ENCODE measurements at places on chromosomes 11 and 22.

GRCh38 chr11:107567739-107568335, 2.3 kb upstream of the ALKBH8 start:
- no peak for DNase-seq

DNA sequence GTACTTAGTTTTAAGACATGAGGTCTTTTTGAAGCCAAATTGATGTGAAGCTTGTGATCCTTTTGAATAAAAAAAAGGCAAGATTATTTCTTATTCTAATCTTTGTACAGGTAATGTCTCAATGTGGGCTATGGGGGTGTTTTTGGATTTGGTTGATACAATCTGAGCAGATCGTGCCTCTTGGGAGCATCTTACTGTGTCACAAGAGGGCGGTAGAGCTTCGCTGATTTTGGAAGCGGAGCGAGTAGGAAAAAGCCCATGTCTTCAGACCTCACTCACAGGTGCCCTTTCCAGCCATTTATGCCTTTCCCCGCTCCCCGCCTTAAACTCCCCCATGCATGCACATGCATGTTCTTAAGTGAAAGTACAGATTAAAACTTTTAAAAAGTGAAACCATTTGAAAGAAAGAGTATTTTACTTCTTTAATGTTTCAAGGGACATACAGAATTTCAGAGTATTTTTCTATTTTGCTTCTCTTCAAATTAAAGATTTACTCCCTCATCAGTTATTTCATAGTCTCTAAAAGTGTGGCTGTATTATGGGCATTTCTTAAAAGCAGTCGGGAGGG, 18.8 kb downstream of the DDX25 start:
- no peak for DNase-seq

GRCh38 chr11:20443596-20443995, 56.1 kb downstream of the PRMT3 start:
- DNase-seq: no peak

- DNase-seq: no peak
Measured at GRCh38 chr11:119936426-119936825, 201.5 kb downstream of the TRIM29 start.

- DNase-seq: no peak
Measured at GRCh38 chr11:65861165-65861505, 902 bp downstream of the MUS81 start.

- DNase-seq: no peak
Measured at GRCh38 chr22:17501679-17502285, 61.5 kb upstream of the SLC25A18 start.

- DNase-seq: no peak
Measured at GRCh38 chr11:26579683-26580082, 7.6 kb upstream of the MUC15 start.

DNA sequence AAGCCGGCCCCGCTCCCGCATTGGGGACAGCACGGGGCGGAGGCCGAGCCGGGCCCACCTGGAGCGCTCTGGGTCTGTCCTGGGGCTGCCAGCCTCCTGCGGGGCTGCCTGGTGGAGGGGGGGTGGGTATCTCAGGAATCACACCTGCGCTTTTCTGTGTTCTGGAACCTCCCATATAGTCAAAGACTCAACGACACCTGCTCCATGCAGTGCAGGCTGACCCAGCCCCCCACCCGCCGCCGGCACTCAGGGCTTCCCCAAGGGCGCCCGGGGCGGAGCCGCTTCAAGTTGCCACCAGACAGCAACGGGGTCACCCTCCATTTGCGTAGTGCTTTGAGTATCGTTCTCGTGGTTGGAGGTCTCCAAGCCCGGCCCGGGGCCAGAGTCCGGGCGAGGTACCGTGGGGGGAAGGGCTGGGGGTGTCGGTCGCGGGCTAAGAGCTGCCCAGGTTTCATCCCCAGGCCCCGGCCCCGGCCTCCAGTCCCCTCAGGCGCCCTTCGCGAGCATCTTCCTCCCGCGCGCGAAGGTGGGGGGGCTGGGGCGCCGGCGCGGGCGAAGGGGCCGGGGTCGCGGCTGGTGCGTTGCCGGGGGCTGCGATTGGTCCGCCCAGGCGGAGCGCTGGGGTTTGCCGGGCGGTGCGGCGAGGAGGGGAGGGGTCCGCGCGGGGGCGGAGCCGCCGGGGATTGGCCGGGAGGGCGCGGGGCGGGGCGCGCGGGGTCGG, 6.6 kb downstream of the TSPAN4 start:
- DNase-seq: no peak

GRCh38 chr11:13311570-13311969, 34.0 kb downstream of the BMAL1 start:
- no peak for DNase-seq

DNA sequence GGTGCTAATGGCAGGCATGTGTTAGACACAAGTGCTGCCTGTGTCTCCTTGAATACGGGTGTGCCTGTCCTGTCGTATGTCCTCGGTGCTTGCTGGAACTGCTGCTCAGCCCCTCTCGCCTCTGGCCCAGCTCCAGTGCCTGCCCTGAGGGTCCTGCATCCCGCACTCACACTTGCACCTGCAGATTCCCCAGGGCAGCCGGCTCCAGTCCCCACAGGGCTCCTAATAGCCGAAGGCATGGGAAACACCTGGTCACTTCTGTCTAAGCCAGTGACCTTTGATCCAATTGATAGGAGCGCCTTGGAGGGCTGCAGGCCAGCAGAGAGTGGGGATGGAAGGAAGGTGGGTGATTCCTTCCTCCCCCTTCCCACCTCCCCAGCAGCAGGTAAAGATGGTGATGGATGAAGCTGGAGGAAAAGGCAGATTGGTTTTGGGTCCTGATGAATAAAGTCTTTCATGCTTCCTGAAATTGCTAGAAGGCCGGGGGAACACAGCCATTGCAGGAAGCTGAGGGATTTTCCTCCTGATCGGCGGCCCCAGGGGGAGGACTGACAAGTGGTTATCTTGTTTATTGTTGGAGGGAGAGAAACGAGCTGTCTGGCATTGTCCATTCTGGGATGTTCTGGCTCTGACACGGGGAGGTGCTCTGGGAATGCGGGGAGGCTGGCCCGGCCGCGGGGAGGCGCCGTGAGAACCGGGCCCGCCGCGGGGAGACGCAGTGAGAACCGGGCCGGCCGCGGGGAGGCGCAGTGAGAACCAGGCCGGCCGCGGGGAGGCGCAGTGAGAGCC, 110.9 kb upstream of the B3GAT1 start:
- DNase-seq: no peak

DNA sequence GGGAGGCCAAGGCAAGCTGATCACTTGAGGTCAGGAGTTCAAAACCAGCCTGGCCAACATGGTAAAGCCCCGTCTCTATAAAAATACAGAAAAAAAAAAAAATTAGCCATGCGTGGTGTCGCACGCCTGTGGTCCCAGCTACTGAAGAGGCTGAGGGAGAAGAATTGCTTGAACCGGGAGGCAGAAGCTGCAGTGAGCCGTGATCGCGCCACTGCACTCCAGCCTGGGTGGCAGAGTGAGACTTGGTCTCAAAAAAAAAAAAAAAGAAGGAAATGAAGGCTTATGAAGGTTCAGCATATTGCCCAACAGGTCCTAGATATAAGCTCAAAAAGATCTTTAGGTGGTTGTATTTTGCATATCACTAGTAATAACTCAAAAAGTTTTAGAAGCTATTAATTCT, 10.2 kb downstream of the ATL3 start:
- DNase-seq: no peak

GRCh38 chr22:23533328-23533762, 46.7 kb downstream of the IGLL1 start:
- no peak for DNase-seq

DNA sequence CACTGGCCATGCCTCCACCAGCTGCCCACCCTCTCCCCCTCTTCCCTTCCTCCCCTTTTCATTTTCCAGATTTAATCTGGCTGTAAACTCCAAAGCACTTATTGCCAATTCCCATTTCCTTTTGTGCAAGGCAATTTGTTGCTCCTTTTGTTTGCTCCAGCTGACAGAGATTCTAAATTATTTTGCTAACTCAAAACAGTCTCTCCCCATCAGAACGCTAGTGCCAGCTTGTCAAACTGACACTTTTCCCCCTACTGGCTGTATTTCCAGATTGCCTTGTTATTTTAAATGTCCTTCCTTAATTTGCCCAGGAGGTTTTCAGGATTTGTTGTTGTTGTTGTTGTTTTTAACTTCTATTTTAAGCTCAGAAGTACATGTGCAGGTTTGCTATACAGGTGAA, 57.0 kb upstream of the PAK1 start:
- DNase-seq: no peak

DNA sequence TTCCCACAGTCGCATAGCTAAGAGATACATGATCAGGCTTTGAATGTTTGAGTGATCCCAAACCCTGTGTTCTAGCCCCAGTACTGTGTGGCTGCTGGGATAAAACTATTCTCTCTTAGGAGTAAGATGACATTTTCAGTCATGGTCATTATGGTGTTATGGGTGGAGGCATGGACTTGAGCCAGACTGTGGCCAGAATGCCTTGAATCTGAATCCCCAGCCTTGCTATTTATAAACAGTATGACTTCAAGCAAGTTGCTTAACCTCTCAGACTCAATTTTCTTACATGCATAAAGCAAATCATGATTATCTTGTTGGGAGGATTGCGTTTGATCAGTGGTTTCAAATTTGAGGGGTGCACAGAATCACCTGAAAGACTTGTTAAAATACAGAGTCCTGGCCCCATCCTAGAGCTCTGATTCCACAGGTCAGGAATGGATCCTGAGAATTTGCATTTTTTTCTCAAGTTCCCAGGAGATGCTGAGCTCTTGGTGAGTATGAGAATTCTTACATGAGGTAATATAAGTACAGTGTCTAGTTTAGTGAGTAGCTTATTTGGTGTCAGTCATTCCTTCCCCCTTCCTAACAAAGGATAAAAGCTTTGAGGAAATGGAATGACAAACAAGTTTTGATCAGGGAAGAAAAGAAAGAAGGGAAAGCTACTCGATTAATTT, 571.7 kb downstream of the METTL15 start:
- no peak for DNase-seq

DNA sequence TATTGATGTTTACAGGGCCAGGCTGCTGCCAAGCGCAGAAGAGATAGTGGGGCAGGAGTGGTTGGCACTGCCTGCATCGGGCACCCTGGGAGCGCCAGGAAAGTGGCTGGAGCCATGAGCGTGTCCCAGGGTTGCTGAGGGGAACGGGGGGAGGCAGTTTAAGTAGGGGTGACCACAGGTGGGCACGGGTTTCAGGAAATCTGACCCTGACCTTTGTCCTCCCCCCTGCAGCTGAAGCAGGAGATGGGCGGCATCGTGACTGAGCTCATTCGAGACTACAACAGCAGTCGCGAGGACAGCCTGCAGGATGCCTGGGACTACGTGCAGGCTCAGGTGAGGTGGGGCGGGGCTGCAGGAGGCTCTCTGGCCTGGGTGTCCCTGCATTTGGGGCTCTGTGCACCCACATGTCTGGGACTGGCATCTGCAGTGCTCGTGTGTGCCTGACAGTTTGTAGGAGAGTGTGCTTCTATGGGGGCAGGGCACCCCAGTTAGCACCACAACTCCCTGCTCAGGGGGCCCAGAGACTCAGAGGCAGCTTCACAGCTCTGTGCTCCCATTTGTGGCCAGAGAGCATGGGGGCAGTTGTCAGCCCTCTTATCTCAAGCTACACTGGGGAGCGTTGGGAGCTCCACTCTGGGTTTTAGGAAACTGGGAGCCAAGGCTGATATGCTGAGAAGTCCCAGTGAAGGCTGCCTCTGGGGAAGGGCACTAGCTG, 49.7 kb downstream of the CD82 start:
- no peak for DNase-seq

DNA sequence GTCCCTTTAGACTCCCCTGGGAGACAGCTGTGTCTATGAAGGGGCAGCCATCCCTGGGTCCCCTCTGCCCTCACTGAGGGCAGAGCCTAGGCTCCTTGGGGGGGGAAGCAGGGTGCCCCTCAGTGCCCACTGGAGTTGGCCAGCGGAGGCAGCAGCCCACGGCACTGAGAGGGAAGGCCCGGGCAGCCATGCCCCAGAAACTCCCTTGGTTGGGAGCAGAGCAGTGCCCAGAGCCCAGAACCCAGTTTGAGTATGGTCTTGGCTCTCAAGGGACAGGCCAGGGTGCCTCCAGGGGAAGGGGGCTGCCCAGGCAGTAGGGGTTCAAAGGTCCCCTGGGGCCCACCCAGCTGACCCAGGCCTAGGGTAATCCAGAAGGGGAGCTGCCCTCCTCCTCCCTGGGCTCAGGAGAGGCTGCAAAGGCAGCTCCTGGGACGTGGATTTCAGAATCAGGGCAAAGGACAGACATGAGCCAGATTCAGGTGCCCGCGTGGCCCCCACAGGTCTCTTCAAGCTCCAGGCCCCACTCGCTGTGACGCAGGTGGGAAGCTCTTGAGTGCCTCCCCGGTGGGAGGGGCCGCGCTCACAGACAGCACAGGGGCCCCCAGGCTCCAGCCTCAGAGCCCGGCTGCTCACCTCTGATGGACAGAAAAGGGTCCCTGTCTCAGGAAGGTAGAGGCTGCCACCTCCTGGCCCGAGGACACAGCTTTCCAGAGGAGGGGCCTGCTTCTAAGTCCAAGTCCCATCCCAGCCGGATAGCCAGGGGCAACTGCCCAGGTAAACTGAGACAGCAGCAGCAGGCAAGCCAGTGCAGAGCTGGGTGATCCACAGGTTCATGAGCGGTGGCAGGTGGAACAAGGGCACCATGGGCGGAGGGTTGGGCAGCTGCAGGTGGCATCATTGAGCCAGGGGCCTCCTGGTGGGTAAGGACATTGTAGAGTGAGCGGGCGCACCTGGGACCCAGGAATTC, 2.6 kb downstream of the C11orf21 start:
- DNase-seq: peak; percentile 50

GRCh38 chr11:77055101-77055561, 11.6 kb upstream of the CAPN5 start:
- no peak for DNase-seq

GRCh38 chr11:77375107-77375506, 73.6 kb upstream of the GDPD4 start:
- no peak for DNase-seq

- no peak for DNase-seq
Measured at GRCh38 chr22:19615867-19616581, 91.8 kb upstream of the CLDN5 start.

DNA sequence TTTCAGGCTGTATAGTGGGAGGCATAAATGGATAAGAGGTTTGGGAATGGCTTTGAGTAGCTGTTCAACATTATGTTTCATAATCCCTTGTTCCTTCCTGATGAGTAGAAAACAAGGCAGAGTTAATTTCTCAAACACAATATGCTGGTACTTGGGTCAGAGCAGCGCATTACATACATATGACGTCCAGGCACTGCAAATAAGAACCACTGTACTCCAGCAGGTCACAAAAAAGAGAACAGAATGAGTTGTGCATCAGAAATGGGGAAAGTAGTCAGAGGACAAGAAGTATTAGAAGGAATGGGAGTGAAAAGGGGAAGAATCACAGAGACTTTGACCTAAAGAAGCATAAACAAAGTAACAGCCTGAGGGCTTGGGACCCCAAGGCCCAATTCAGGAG, 44.0 kb upstream of the RDX start:
- DNase-seq: no peak
